ENCODE measurements at places on chromosomes 12 and 14.

DNA sequence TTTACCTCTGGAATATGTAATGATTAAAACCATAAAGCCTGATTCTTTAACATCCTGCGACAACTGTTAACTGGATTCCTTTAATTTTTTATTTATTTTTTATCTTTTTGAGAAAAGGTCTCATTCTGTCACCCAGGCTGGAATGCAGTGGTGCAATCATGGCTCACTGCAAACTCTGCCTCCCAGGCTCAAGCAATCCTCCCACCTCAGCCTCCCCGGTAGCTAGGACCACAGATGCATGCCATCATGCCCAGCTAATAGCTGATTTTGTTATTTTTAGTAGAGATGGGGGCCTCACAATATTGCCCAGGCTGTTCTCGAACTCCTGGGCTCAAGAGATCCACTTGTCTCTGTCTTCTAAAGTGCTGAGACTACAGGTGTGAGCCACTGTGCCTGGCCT lies 3.7 kb downstream of the MYBPC1 start:
- DNase-seq, result no peak

GRCh38 chr14:76844223-76844622 lies 18.0 kb downstream of the LRRC74A start:
- DNase-seq, result peak; percentile 68

DNA sequence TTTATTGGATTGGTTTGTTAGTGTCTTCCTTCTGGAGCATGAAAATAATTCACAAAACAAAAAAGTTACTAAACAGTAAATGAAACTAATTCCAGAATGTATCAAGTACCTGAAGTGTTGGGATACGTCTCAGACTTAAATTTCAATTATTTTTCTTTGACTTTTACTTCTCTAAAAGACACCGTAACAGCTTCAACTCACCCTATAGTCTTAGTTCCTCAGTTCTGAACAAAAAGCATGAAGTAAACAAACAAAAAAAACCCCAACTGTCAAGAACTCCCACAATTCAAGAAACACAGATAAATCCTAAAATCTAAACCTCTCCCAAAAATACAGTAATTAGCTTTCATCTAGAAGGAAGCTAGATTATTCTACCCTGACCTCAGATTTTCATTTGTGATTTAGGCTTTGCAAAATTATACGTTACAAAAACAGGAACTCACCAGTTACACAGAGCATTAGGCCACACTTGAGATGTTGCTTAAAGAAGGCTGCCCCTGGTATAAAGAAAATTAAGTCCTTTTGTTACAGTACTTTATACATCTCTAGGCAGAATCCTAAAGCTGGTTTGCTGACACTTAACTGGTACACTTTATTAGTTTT lies 10.2 kb downstream of the HEATR5A start:
- no peak for DNase-seq

DNA sequence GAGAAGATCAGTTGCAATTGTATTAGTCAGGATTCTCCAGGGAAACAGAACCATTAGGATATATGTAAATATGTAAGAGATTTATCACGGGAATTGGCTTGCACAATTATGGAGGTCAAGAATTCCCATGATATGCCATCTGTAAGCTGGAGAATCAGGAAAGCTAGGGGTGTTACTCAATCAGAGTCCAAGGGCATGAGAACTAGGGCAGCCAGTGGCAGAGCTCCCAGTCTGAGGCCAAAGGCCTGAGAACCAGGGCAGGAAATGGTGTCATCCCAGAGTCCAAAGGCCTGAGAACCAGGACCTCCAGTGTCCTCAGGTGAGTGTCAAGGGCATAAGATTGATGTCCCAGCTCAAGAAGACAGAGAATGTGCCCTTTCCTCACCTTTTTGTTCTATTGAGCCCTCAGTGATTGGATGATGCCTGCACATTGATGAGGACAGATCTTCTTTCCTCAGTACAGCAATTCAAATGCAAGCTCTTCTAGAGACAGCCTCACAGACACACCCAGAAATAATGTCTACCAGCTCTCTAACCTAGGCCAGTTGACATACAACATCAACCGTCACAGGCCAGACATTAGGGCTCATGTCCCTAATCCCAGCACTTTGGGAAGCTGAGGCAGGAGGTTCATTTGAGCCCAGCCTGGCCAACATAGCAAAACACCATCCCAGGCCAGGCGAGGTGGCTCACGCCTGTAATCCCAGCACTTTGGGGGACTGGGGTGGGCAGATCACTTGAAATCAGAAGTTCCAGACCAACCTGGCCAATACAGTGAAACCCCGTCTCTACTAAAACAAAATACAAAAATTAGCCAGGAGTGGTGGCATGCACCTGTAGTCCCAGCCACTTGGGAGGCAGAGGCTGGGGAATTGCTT lies 34.9 kb upstream of the ZNF740 start:
- DNase-seq, result no peak

DNA sequence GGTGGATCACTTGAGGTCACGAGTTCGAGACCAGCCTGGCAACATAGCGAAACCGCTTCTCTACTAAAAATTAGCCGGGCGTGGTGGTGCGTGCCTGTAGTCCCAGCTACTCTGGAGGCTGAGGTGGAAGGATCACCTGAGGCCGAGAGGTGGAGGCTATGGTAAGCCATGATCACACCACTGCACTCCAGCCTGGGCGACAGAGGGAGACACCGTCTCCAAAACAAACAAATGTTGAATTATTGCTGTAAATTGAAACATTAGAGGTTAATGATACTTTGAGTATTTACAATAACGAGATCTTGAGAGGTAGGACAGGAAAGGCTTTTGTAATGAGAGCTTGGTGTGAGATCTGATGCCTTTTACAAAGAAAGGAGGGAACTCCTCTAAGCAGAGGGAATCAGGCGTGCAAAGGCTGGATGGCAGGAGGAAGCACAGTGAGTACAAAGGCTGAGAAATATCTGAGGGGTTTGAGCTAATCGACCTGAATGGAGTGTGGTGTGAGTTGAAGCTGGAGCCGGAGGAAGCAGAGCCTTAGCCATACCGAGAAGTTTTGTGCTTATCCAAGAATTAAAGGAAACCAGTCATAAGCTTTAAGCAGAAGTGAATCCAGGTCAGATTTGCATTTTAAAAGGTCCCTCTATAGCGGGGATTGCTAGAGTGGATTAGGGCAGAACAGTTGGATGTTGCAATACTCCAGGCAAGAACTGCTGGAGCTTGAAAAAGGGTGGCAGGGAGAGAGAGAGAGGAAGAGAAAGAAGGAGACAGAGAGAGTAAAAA lies 1.1 kb downstream of the RHNO1 start:
- no peak for DNase-seq

GRCh38 chr14:28765831-28766468 lies 637 bp upstream of the FOXG1 start:
- no peak for DNase-seq

DNA sequence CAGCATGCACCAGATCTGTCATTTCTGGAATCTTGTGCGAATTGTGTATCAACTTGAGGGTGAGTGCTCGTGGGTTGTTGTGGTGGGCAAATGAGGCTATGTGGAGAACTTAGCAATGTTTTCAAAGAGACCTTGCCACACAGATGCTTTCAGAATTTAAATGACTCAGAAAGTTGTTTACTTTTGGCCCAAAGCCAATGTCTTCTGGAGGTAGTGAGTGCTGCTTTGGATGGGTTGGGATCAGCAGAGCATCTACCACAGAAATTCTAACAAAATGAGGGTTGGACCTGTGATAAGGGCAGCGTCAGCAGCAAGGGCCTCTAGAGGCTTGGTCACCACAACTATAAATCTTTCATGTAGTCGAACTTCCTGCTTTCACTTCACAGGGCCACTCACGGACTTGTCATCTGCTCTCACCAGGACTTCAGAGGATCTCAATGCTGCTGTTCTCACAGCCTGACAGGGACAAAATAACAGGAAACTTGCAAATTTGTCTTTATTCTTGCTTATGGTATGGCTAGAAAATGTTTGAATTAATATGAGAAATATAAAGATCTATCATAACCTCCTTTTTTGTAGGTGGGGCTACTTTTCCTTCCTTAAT lies 111.4 kb downstream of the DACT1 start:
- no peak for DNase-seq

DNA sequence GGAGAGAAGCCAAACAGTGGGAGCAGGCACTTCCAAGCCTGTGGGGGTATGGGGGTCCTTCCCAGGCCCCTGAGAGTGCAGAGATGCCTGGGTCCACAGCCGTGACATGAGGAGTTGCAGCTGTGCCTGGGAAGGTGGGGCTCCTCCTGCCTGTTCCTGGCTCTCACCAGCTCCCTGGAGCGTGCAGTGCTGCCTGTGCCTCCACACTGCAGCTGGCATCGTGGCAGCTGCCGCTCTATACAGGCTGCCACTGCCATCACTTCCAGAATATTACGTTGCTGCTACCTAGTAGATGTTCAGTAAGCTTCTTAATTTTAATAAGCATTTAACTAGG lies 223.7 kb downstream of the KCNC2 start:
- no peak for DNase-seq

DNA sequence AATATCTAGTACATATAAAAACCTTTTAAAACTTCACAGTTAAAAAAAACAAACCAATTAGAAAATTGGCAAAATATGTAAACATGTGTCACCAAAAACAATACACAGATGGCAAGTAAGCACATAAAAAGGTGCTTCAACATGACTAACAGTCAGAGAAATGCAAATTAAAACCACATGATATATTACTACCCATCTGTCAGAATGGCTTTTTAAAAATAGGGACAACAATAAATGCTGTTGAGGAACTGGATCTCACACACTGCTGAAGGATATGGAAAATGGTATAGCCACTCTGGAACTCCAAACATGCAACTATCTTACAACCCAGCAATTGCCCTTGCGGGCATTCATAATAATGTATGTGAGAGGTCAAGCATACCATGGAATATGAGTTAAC lies 1153.6 kb downstream of the FLRT2 start:
- no peak for DNase-seq

DNA sequence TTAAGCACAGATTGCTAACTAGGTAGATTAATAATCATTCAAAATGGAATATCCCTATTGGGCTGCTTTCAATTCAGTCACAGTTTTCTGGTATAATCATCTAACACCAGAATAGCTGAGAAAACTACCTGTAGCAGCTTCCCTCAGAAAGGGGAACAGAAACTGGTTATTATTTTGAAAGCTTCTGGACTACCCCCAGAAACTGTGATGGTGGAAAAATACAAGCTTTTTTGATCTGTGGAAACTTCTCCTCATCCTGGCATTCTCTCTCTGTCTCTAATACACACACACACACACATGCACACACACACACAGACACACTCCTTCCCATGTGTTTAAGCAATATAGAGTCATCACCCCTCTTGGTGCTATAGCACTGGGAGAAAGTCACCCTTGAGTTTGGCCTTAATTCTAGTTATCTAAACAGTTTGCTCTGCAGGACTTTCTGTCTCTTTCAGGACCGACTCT lies 251.5 kb upstream of the LMO3 start:
- DNase-seq, result no peak

DNA sequence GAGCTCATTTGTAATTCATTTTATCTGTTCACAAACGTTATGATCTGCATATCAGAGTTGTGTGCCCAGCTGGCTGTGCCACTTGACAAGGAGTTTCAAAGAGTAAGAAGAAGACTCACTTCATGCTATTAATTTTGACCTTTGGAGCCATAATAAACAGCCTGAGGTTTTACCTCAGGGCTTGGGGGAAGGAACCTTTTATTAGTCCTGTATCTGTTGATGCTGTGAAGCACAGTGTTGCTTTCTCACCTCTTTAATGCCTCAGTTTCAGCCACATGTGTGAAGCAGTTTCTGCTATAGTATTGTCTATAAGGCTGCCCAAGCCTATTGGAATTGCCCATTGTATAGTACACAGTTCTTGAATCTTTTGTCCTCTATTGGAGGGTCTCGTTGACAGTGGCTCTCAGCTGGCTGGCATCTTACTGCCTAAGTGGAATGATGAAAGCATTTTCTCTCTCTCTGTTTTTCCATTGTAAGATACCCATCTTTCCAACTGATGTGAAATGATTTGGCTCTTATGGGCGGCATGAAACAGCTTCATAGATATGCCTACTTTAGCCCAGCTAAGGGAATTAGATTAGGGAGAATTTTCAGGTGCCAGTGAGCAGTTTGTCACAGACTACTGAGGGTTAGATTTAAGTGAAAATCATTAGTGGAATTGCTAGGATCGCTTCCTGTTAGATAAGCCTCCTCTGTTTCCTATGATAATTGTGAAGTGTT lies 34.7 kb downstream of the GPATCH2L start:
- DNase-seq, result no peak

DNA sequence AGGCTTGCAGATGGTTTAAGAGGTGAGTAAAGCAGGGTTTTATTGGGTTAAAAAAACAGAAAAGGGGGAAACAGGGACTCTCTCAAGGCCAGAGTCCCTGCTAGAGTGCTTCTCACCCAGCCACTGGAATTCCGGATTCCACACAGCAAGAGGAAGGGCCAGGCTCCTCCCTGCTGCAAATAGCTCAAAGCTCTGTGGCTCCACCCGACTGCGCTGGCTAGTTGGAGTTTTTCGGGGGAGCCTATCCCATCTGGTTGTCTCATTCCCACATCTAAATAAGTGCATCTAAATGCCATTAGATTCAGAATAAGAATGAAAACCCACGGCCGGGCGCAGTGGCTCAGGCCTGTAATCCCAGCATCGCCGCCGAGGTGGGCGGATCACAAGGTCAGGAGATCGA lies 791.5 kb downstream of the SLC16A7 start:
- no peak for DNase-seq

DNA sequence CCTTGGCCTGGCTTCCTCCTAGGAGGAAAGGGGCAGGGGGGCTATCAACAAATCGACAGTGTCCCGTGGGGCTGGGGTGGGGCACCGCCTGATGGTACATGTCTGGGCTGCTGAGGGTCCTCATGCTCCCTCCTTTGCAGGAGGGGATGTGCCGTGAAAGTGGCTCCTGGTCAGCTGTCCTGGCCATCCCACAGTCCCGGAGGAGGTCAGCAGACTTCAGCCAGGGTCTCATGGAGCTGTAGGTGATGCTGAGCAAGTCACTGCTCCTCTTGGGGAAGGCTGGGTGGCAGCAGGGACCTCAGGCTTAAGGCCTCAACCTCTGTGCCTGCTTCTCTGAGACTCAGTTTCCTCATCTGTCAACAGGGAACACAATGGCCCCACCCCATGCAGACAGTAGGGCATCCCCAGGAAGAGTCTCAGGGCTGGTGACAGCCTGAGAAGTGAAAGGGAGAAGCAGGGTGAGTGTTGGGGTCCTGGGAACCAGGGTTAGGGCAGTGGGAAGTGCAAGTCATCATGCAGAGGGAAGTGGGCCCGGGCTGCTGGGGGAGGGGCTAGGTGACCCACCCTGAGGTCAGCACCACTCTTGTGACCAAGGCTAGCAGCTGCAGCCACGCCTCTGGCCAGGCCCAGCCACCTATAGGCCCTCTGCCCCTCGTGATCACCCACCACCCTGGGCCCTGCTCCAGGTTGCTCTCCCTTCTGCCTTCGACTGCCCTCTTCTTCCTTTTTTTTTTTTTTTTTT lies 4.4 kb upstream of the TNFAIP2 start:
- no peak for DNase-seq

DNA sequence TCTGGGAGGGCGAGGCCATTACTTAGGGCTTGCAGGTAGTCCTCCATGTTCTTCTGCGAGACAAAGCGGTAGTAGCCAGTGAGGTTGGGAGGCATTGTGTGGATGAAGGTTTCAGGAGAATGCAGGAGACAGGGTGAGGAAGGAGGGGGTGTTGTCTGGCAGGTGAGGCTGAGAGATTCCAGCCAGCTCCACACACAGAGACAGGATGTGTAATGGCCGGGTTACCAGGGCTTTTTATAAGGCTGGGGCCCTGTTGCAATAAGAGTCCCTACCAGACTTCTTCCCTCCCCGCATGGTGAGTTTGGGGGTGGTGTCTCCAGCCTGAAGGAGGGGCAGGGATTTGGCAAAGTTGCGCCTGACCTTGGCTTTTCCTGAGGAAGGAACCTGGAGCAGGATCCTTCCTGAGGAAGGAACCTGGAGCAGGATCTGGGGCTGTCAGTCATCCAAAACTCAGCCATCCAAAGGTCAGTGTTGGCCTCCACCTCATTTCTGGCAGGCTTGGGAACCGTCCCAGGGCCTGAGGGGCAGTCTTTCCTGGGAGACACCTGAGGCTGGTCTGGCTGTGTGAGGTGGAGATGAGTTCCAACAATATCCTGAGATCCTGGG lies at the start of gene RBP5:
Gene RBP5 (minus strand): TSS at position 209 of the 606 bp plus-strand sequence. CDS start 114 bp downstream, at position 95.
- no peak for DNase-seq

Data from CD4-positive, alpha-beta T cell treated with Interleukin-17A for 4 hours (primary cell).